ENCODE measurements at places on chromosomes 11 and 22.

DNA sequence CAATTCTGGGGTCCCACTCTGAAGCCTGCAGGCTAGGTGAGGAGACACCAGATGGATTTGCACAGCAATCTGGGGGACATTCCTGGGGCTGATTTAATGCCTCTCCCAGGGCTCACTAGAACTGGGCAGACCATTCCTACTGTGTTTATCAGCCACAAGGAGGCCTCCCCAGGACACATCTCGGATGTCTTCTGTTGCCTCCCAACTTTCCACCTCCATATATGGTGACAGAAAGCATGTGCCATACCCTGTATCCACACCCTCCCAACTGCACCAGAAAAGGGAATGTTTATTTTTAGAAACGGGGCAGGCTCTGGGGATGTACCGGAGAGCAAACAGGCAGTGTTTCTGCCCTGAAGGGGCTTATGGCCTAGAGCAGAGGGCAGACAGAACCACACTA, 181.8 kb downstream of the CSNK2A3 start:
- no peak for DNase-seq

DNA sequence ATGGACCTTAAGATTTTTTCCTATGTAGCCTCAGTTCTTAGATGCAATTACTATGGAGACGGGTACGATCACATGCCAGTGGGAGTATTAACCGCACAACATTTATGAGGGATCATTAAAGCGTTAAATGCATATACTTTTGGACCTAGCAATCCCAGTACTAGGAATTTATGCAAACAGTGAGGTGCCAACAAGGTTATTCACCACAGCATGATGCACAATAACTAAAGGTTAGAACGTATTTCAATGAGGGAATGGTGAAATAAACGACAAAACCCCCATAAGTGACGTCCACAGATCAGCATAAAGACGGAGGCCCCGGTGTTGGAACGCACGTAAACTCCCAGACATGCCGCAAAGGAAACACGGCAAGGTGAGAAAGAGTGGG, 539 bp downstream of the SIRT3 start:
- DNase-seq: no peak

DNA sequence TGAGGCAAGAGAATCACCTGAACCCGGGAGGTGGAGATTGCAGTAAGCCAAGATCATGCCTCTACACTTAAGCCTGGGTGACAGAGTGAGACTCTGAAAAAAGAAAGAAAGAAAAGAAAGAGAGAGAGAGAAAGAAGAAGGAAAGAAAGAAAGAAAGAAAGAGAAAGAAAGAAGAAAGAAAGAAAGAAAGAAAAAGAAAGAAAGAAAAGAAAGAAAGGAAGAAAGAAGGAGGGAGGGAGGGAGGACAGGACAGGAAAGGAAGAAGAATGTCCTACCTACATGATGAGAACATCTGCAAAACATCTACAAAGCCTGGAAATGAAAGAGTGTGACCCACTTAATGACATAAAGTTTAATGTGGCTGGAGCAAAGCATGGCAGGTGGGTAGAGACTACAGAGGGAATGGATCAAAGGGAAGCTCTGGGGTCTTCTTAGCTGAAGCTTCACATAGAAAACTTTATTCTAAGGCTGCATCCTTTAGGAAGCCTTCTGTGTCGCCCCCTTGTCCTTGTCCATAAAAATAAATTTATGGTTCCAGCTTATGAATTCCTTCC, 112.3 kb upstream of the ASPHD2 start:
- no peak for DNase-seq

- peak; percentile 57 for DNase-seq
These were observed 62.1 kb upstream of the NUP50 start for GRCh38 chr22:45101515-45102227.

DNA sequence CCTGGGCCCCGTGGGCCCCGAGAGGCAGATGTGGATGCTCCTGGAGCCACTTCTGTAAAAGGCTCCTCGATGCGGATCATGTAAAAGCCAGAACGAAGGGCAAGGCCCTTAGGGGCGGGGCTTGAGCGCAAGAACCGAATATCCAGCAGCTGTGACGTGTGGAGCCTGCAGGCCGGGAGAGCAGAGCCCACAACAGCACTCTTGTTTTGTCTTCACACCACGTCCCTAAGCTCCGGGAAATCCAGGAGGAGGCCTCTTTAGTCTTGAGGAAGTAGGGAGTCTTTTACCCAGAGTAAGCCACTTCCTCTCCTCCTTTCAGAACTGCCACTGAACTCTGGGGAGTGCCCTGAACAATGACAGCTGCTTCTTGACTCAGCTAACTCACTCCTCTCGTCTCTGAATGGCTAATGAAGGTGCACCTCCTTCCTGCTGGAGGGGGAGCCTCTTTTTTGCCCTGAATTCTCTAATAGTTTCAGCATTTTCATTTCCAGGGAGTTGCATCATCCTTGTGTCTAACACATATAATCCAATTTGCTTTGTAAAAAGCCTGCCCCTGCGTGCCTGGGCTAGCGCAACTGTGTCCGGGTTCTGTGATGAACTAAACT, 12.5 kb downstream of the L3MBTL2 start:
- DNase-seq: peak; percentile 53

GRCh38 chr11:126186708-126187529, 24.5 kb downstream of the RPUSD4 start:
- DNase-seq: no peak

DNA sequence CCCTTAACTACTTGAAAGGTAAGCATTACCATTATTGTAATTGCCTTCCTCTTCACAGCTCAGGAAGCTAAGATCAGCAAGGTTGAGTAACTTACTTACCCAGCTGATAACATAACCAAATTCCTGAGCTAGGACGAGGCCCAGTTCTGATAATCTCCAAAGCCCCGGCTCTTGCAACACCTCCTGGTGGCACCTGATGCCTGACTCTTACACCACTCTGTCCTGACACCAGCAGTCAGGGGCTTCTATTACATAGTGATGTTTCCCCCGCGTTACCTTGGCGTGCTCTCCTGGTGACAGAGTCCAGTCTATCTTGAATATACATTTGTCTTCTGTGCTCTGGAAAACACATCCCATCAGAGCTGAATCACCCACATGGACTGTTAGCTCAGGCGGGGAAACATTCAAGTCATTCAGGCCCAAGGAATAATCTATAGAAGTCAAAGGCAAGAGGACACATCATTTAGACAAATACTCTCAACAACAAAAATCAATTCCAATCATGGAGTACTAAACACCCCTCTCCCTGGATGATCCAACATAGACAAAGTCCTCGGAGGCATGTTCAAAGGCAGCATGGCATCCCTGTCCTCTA, 12.6 kb downstream of the JAML start:
- DNase-seq: no peak

- no peak for DNase-seq
These were observed 2.1 kb upstream of the DRD2 start for GRCh38 chr11:113477321-113477720.
